ENCODE measurements at places on chromosomes 6 and 20.

- no peak for DNase-seq
Observed at GRCh38 chr20:5364136-5364821, 47.5 kb upstream of the PROKR2 start.

DNA sequence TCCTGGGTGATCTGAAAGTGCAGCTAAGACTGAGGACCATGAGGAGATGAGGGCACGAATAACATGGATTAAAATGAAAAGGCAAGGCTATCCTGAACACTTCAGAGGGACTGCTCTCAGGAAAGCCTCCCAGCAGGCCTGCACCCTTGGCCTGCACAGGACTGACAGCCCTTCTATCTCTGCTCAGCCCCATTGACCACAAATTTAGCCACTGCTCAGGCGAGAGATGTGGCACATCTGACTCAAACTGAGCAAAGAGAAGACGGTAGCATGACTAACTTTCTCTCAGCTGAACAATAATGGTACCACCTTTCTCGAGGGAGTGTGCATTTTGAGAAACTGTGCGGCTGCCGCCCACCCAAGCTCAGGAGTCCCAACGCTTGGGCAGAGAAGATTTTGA lies 257.5 kb downstream of the ADGB start:
- DNase-seq: no peak

DNA sequence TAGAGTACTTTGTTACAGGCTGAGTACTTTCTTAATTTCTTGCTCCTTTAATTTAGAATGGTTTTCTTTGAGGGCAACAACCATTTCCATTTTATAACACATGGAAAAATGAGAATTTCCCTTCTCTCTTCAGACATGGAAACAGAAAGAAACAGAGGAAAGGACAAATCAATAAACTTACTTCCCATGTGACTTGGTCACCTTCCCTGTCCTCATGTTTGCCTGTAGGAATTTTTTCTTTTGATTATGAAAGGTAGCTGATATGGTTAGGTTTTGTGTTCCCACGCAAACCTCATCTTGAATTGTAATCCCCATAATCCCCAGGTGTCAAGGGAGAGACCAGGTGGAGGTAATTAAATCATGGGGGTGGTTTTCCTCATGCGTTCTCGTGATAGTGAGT lies 169.7 kb downstream of the PHF3 start:
- no peak for DNase-seq

GRCh38 chr20:7596541-7596940 lies 343.7 kb downstream of the HAO1 start:
- DNase-seq: no peak

DNA sequence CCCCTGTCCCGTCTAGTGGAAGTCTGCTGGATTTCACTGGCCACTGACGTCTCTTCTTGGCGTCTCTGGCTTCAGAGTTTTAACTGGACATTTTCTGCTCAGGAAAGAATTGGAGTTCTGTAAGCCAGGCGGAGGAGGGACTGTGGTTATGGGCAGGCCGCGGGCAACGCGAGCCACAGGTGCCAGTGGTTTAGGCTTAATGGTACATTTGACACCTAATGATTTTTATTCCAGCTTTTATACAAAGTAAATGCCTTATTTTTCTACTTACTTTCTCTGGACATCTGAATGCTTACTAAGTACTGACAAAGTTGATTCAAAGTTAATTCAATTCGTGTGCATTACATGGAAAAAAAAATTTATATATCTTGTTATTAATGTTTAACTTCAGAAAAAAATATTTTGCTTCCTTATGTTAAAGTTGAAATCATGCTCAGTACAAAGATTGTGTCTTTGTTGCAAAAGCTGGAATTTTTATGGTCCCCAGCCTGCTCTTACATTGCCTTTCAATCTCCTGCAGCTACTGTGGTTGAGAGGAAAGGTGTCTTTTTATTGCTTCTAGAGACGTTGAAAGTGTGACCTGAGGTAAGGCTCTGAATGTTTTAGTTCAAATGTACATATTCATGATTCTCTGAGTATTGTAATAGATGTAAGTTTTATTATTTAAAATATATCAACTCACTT lies 231.0 kb downstream of the SMOC2 start:
- DNase-seq: no peak

DNA sequence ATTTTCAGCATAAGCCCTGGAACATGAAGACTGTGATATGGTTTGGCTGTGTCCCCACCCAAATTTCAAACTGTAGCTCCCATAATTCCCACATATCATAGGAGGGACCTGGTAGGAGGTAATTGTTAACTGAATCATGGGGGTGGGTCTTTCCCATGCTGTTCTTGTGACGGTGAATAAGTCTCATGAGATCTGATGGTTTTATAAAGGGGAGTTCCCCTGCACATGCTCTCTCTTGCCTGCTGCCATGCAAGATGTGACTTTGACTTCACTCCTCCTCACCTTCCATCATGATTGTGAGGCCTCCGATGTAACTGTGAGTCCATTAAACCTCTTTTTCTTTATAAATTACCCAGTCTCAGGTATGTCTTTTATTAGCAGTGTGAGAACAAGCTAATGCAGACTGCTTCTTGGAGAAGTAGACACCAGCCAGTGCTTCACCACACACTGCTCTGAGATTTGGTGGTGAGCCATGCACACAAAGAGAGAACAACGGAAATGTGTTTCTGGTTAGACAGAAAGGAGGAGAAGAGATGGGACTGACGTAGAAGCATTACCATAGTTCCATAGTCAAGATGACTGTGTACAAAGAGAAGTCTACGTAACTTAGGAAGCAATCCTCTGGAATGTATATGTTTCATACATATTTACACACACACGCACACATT lies 97.8 kb downstream of the BACH2 start:
- no peak for DNase-seq

DNA sequence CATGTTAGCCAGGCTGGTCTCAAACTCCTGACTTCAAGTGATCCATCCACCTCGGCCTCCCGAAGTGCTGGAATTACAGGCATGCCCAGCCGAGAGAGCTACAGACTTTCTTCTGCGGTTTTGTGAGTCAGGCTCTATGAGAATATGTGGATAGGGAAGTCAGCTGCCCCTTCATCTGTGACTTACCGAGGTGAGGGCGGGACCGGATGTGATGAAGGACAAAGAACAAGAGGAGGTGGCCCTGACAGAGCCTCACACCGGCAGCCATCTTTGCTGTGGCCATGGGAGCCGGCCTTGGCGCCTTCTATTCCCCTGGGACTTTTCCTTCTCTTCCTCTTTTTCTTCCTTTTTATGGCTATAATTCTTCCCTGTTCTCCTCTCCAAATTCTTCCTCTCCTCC lies 67.0 kb downstream of the IYD start:
- DNase-seq: no peak

GRCh38 chr6:158206740-158207421 lies 38.7 kb downstream of the GTF2H5 start:
- DNase-seq: peak; percentile 18

DNA sequence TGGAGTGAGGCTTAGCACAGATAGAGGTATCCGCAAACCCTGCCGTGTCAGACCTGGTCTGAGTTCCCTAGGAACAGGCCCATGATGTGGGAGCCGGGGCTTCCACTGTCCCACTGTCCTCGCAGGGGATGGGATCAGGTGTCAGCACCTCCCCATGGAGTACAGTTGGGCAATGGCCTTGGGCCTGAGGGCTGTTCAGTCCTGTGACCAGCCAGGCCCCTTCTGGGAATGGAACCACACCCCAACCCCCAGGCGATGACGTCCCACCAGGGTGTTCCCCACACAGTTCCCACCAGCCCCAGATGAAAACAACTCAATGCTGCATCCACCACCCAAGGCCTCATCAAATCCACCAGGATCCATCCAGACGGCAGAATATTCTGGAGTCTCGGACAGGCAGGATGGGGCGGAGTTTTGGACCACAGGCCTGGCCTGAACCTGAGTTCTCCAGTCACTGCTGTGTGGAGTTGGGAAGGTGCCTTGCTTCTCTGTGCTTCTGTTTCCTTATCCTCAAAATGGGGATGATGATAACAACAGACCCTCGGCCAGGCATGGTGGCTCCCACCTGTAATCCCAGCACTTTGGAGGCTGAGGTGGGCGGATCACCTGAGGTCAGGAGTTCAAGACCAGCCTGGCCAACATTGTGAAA lies 62.2 kb downstream of the UBE2V1 start:
- no peak for DNase-seq

GRCh38 chr6:32355018-32355417 lies 16.7 kb downstream of the TSBP1 start:
- DNase-seq: no peak

DNA sequence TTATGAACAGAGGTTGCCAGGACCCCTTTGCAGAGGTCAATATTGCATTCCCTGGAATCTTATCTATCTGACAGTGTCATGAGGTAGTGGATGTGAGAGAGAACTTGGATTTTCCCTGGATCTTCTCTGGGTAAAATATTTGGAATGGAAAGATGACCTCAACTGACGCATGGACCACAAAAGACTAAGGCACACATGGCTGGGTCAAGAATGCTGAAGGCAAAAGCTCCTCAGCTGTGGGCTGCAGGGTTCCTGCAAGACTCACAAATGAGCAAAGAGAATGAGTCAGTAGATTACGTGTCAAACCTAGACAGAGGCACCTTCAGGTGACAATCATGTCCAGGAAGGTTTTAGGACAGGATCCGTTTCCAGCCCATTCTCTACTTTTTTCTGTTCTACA lies 484.0 kb downstream of the C6orf118 start:
- no peak for DNase-seq

DNA sequence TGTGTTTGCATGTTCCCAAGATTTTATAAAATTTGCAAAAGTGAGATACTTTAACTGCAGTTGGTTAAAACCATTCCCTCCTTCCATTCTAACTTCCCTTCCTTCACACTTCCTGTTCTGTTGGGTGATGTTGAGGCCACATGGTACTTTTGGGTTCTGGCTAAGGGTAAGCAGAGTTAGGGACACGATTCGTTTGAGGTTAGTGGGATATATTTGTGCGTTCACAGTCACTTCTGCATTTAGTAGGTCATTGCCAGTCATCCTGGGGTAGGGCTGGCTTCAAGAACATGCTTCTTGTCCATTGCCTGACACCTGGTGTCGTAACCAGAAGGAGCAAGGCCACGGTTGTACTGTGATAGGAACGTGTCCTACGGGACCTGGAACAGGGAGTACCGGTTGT lies 340.1 kb downstream of the ZFAND3 start:
- DNase-seq: no peak

DNA sequence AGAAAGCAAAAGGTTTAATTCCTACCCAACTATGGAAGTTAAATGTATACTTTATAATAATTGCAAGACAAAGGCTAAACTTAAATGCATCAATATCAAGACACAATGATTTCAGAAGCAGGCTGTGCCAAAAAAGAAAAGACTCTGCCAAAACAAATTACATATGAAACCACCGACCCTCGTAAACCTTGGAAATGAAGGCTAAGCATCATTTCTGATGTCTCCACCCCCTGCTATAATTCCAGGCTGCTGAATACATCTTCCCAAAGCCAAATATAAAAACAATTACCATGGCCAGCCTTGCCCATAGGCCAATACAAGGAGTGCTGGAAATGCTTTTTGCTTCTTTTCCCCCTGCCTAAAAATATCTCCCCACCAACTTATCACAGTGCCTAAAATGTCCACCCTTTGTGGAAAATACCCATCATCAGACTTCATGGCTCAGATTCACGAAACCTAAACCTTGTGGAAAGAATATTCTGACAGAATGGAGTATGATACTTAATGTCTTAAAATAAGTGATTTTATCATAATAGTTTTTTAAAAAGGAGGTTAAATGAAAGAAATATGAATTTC lies 37.4 kb downstream of the RCAN2 start:
- peak; percentile 62 for DNase-seq

- DNase-seq: peak; percentile 77
Observed at GRCh38 chr20:38165089-38165965, at the start of gene TGM2. Gene TGM2 (minus strand): TSS chr20:38165270. CDS start chr20:38165198, 72 bp downstream.

- peak; percentile 60 for DNase-seq
Observed at GRCh38 chr6:33118525-33119123, 42.8 kb downstream of the HLA-DPB1 start.

GRCh38 chr20:34907616-34908469 lies 31.4 kb downstream of the ACSS2 start:
- peak; percentile 98 for DNase-seq

GRCh38 chr20:23163562-23163961 lies 77.4 kb upstream of the CD93 start:
- DNase-seq: no peak

GRCh38 chr6:32922083-32922482 lies 18.7 kb downstream of the HLA-DMB start:
- DNase-seq: no peak

DNA sequence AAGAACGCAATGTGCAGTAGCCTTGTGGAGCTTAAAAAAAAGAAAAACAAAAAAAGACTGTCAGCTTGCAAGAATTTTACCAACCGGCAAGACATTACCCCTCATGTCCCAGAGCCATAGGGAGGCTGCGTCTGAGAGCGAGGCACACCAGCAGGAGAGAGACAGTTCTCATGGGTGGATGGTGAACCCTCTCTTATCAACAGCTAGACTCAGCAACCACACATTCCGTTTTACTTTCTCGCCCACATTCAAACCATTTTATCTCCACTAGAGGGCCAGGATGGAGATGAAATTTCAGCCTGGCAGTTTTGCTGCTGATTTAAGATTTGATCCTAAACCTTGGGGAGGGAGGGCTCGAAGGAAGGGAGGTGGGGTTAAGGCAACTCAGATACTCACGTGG lies 247.0 kb downstream of the ATXN1 start:
- peak; percentile 57 for DNase-seq

DNA sequence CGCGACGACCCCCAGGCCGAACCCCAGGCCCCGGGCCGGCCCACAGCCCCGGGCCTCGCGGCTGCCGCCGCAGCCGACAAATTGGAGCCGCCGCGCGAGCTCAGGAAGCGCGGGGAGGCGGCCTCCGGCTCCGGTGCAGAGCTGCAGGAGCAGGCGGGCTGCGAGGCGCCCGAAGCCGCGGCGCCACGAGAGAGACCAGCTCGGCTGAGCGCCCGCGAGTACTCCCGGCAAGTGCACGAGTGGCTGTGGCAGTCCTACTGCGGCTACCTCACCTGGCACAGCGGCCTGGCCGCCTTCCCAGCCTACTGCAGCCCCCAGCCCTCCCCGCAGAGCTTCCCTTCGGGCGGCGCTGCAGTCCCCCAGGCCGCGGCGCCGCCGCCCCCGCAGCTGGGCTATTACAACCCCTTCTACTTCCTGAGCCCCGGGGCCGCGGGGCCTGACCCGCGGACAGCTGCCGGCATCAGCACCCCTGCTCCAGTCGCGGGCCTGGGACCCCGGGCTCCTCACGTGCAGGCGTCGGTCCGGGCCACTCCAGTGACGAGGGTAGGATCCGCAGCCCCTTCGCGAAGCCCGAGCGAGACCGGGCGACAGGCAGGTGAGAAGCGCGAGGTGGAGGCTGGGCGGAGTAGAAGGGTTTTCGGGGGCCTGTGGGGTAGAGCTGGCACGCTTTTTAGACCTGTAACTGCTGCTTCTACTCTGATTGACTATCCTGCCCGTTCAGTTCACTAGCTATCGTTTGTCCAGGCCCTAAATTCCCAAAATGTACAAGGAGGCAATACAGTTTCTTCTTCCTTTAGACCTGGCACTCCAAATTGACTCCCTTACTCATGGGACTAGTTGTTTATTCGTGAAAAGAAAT lies 654 bp downstream of the FAM8A1 start:
- DNase-seq: peak; percentile 55

DNA sequence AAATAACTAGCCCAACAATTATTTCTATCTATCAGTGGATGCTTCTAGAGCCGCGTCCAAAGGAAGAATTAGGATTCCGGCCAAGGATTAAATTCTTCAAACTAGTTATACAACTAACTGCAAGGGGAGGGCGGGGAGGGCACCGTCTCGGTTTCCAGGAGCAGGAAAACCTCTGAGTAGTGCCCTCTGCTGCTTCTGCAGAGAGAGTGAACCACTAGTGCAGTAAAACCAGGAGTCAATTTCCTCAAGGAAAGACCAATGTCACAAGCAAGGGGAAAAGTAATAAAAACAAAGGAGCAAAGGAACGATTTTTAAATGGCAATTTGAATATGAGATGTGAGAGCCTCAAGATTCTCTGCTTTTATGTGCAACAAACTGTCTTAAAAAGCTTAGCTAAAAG lies 16.5 kb upstream of the UBE2J1 start:
- DNase-seq: peak; percentile 49
